ENCODE measurements at places on chromosomes 1 and 21.

- no peak for DNase-seq
Measured at GRCh38 chr1:59076612-59077011, 220.3 kb upstream of the FGGY start.

- DNase-seq, result no peak
Measured at GRCh38 chr1:102434421-102434820, 437.7 kb upstream of the OLFM3 start.

- DNase-seq, result no peak
Measured at GRCh38 chr1:168643152-168643551, 66.7 kb downstream of the XCL1 start.

- DNase-seq, result no peak
Measured at GRCh38 chr1:3842912-3843311, 14.1 kb downstream of the CEP104 start.

- DNase-seq, result no peak
Measured at GRCh38 chr1:90513956-90514355, 203.1 kb downstream of the BARHL2 start.

DNA sequence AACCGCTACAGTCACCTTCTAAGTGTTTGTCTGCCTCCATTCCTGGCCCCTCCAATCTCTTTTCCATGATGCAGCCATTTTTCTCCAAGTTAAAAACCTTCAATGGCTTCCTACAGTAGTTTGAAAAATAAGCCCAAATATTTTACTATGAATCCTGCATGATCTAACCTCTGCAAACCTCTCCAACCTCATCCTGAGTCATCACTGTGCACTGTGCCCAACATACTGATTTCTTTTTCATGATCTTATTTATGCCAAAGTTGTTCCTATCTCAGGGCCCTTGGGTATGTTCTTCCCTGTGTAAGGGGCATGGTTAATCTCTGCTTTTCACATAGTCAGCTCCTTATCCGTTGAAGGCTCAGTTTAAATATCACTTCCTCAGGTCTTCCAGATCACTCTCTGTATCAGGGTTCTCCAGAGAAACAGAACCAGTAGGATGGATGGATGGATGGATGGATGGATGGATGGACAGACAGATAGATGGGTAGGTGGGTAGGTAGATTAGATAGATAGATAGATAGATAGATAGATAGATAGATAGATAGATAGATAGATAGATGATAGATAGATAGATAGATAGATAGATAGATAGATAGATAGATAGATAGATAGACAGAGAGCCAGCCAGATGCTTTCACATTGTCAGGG lies 18.1 kb upstream of the PTPN14 start:
- DNase-seq, result no peak

DNA sequence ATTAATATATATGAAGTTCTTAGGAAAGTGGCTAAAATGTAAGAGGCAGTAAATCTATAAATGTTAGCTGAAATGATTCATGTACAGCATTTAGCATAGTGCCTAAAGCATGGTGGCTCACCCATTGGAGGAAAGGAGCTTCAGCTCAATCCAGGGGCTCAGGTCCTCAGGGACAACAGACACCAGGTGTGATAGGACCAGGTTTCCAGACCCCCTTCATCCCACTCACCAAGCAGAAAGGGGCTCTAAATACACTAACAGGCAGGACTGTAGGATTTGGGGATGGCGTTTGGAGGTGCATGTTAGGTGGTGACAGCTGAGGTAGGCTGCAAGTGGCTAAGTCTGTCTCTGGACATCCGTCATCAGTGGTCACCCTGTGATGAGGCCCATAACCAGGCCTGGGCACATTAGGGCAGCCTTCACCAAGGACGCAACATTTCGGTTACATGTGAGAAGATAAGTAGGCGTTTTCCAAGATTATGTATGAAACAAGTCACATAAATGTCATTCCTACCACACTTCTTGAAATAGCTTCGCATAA lies 233.1 kb downstream of the C1orf94 start:
- DNase-seq, result no peak

DNA sequence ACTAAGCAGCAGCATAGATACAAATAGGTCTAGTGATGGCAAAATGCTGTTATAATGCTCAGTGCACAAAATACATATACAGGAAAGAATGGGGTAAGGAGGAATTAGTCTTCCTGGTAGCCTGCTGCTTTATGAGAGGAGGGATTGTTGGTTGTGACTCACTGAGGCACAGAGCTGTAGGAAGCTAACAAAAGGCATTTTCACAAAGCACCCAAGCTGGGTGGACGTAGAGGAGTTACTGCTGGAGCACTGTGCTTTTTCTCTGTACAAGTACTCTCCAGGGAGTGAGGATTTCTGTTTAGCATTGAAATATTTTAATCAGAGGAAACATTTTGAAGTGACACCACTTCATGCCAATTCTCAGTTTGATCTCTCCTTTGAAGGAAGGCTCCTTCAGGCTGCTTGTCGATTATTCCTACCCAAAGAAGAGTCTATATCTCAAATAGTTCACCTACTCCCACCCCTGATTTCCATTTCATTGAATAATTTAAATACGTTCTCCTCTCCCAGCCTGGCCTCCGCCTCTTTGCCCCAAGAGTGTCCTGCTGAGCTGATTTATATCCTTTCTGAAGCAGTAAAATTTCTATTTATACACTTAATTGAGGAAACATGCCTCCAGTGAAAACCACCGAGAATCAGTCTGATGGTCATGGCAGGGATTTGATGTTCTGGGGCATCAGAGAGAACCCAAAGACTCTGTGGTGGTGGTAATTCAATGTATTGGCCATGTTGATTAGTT lies 271.9 kb downstream of the HHAT start:
- DNase-seq, result no peak

All from central memory CD8-positive, alpha-beta T cell (primary cell).